ENCODE measurements at places on chromosomes 1 and 21. TPM values are rescaled to one million over a fixed set of nuclear protein-coding genes. Genes with fewer than 3 reads are reported as not detected.
A peak's percentile ranks its signal among the peaks of the same experiment; 100 is the strongest.

DNA sequence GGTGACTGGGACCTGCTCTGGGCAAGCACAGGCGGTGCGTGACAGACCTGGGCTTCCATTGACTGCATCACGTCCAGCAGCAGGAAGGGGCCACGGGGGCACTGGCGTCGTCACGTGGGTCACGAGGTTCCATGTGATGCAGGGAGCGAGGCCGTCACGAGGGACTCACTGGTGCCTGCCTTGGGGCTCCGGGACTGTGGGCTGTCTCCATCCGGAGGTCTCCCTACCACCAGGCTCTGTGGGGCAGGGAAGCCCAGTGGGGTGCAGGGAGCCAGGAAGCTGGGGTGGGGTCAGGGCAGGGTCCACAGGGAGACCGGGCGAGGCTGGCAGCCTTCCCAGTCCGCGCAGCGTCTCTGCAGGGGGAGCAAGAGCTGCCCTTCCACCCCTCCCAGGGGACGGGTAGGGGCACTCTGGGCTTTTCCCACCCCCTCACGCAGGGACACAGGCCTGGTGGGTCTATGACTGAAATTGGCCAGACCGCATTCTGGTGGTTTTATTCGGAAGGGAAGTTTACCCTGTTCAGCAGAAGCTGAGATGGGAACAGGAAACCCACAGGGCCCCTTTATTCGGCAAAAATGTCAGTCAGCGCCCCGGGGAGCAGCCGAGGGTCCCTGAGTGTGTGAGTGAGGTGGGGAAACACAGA is 416 bp upstream of the TNFRSF14 start:
- peak overlapping the region; percentile 88 for H3K27ac ChIP-seq
- DNase-seq: peak; percentile 86
- no peaks in the 10 kb centered on the region for H3K36me3 ChIP-seq

DNA sequence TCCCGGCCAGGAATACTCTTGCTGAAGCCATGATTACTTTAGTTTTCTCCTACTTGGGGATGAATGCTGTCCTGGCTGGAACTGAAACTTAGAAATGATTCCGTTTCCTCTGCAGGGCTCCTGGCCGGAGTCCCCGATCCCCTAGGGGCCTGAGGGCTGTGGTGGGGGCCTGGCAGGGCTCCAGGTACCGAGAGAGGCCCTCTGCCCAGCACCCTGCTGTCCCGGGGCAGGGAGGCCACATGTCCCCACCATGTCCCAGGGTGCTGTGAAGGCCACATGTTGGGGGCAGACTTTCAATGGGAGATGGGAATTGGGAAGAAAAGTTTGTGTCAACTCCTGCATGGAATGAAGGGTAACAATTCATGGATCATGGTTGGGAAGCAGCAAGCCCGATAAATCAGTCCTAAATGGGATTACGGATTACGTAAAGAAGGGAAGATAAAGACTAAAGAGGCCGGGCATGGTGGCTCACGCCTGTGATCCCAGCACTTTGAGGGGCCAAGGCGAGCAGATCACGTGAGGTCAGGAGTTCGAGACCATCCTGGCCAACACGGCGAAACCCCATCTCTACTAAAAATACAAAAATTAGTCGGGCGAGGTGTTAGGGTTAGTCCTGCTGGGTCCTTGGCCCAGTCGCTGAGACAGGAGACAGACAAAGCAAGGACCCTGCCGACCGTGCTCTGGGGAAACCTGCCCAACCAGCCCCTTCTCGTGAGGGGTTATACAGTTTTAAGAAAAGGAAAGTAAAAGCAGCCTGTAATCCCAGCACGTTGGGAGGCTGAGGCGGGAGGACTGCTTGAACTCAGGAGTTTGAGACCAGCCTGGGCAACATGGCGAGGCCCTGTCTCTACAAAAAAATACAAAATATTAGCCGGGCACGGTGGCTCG is 37.6 kb downstream of the MORN1 start:
- DNase-seq: no peak
- no peaks in the 10 kb centered on the region for H3K36me3 ChIP-seq
- no peaks in the 10 kb centered on the region for H3K27me3 ChIP-seq
- H3K4me1 ChIP-seq: peaks cover 8% of the 10 kb centered on the region

DNA sequence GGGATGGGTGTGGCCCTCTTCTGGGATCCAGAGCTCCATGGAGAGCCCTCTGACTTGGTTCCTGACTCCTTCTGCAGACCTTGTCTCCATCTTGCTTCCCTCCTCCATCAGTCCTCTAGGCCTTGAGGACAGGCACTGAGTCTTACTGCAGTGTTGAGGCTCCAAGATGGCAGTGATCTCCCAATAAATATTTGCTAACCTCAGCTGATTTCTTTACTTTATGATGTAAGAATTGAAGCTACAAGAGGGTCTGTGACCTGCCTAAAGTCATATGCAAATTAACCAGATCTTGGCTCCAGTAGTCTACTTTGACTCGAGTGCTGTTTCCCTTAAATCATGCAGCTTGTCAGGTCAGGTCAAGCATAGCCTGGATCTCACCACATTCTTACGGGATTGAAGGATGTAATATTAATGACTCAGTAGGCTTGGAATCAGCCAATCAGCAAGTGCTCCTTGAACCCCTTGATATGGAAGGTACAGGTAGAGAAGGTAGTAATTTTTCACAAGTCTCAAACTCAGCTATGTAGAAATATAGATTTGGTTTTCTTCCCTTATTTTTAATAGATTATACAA is 93.0 kb downstream of the CLIC6 start:
- no peaks in the 10 kb centered on the region for H3K36me3 ChIP-seq
- no peaks in the 10 kb centered on the region for H3K4me1 ChIP-seq
- no peak for DNase-seq
- H3K27me3 ChIP-seq: no peaks in the 10 kb centered on the region
- H3K27ac ChIP-seq: no peak overlapping the region
- no peak overlapping the region for H3K4me3 ChIP-seq

SYF2 gene
- total RNA-seq: 33.9 TPM

- no peaks in the 10 kb centered on the region for H3K36me3 ChIP-seq
- no peaks in the 10 kb centered on the region for H3K4me1 ChIP-seq
- peak overlapping the region; percentile 81 for H3K27ac ChIP-seq
- no peaks in the 10 kb centered on the region for H3K27me3 ChIP-seq
- H3K4me3 ChIP-seq: peak overlapping the region; percentile 97
- DNase-seq: no peak
These were observed 1.4 kb downstream of the MAGI3 start for GRCh38 chr1:113391649-113392271.
